ENCODE measurements at places on chromosomes 12 and 14.
A peak's percentile ranks its signal among the peaks of the same experiment; 100 is the strongest.

GRCh38 chr12:54356228-54356627 is 8.1 kb downstream of the GPR84 start:
- no peak for DNase-seq

GRCh38 chr14:99729991-99730875 is 46.1 kb downstream of the CYP46A1 start:
- DNase-seq = peak; percentile 69

GRCh38 chr12:23617749-23618148 is 331.7 kb downstream of the SOX5 start:
- DNase-seq = no peak

DNA sequence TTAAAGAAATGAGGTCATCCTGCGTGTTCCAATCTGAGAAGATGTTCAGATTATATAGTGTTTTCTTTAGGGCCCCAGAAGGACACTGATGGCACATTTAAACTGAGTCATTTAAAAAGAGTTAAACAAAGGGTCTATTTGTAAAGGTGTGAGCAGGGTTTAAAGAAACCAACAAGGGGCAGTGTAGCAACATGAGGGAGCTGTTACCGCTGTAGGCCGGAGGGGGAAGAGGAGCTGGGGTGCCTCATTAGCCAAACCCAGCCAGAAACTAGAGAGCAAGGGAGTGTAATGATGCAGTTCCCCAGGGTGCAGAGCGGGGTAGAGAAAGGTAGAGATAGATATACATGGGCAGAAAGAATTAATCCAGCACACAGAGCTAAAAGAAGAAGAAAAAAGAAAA is 160.4 kb downstream of the TBX5 start:
- DNase-seq = no peak

DNA sequence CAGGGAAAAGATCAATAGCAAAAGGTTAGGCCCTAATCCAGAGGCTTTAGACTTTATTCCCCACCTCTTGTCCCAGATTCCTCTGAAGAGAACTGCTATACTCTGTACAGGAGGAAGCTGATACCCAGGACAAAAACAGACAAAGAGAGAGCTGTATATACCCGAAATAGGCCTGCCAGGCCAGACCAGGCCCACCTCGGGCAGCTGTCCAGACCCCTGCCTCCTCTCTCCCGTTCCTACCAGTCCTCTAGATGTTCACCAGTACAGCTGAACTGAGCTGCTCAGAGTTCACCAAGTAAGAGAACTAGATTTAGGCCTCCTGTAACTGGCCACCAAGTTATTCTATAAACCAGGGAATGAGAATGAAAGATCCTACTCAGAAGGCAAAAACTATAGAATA is 4.7 kb downstream of the CHD4 start:
- no peak for DNase-seq

DNA sequence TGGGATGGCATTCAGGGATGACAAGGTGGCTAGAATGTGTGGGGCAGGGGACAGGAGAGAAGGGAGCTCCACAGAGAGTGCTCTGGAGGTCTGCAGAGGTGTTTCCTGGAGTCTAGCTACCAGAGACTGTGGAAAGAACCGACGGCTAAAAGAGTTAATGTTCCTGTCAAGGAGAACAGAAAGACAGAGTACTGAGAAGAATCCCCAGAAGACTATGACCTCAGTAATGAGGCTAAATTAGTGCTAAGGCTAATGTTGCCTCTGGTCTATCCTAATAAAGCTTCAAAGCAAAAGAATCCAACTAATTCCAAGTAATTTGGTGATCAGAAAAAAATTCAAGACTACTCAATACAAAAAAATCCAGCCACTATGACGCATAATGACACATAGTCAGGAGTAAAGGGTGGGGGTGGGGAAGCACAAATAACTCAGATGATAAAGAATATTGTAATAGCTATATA is 44.7 kb downstream of the FERMT2 start:
- no peak for DNase-seq

DNA sequence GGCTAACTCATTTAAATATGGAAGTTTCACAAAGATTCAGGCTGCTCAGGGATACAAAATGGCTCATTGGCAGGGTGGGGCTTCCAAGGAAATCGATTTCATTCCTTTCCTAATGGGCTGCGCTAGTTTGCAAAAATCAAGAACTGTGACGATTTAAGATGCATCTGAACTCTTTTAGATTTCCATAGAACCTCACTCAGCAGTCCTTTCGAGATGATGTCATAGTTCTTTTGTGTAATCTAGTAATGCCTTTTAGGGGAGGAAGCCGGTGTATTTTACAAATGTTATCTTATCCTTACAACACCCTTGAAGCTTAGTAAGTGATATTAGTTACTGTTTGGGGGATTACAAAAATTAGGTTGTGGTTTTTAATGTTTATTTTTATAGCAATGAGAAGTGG is 239.8 kb downstream of the RGS6 start:
- DNase-seq = no peak

All from dorsolateral prefrontal cortex (tissue), 122 donors.